ENCODE measurements at places on chromosomes 6 and 20.

DNA sequence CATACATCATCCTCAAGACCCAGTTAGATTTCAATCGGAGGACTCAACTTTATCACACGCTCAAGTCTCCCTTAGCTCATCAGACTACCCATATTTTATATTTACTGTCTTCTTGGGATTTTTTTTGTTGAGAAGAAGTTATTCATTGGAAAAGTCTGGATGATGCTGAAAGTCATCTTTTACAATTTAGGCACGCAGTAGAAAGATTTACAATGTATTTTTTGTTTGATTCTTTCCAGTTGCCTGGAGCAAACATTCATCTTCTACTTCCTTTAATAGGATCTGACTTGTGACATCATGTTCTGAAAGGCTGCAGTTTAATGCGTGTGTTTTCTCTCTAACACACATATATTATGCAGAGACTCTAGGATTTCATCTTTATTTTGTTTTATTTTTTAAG, 235.7 kb downstream of the DOK5 start:
- no peak for DNase-seq

DNA sequence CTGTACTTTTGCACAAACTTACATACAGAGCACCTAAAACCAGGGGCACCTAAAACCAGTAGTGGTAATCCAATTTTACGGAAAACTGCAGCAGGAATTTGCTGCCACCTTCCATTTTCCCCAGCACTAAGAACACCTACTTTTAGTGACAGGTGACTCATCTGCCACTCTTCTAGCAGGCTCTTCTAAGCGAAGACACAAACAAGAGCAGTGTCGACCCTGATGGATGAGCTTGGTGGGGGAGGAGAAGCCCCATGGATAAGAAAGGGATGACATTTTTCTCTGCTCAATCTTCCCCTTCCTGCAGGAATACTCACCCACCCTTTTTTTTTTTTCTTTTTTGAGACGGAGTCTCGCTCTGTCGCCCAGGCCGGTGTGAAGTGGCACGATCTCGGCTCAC, 116.9 kb downstream of the GMPR start:
- DNase-seq = no peak

DNA sequence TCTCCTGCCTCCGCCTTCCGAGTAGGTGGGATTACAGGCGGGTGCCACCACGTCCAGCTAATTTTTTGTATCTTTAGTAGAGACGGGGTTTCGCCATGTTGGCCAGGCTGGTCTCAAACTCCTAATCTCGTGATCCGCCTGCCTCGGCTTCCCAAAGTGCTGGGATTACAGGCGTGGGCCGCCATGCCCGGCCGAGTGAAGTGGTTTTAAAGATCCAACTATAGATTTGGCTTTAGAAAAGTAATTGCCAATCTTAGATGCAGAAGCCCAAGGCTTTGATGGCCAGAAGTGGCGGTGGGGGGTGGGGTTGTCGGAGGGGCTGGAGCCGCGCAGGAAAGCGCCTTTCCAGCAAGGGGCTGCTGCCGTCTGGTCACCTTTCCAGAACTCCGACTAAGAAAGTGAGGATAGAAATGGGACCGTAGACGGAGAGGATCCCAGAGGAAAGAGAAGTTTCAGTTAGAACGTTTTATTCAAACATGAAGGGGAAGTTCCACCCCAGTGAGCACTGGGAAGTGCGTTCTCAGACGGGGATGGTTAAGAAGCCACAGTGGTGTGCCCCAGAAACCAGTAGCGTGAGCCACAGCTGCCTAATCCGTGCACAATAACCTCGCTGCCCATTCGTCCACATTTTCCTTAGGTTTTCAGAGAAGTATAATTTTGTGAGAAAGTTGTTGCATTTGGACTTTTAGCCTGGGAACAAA, 69.7 kb downstream of the DLL1 start:
- DNase-seq = peak; percentile 40

- DNase-seq = no peak
Measured at GRCh38 chr20:35595456-35595855, 20.2 kb upstream of the SPAG4 start.

DNA sequence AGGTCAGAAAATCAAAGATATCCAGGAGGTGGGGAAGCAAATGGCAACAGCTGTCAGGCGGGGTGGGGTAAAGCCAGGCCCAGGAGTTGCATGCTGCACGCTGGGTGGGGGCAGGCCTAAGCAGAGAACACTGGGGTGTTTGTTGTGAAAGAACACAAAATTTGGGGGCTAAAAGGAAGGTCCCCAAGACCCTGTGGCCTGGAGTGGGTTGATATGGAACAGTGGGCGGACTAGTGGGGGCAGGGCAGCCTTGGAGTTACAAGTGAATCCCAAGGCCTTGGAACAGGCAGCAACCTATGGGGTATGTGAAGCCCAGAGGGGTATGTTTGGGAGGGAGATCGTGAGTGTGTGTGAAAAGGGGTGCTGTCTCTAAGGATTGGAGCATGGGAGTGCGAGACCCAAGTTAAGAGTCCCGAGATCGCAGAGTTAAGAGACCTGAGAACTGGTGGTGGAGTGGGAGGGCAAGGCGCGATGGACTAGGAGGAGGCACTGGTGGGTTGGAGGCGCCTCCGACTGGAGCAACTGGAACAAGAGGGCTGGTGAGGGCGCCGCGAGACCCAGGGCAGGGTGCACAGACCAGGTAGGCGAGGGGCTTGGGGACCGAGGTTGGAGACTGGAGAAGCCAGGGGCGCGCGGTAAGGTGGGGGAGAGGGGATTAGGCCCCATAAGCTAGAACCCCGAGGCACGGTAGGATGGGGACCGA, 658 bp downstream of the CUL7 start:
- peak; percentile 39 for DNase-seq

DNA sequence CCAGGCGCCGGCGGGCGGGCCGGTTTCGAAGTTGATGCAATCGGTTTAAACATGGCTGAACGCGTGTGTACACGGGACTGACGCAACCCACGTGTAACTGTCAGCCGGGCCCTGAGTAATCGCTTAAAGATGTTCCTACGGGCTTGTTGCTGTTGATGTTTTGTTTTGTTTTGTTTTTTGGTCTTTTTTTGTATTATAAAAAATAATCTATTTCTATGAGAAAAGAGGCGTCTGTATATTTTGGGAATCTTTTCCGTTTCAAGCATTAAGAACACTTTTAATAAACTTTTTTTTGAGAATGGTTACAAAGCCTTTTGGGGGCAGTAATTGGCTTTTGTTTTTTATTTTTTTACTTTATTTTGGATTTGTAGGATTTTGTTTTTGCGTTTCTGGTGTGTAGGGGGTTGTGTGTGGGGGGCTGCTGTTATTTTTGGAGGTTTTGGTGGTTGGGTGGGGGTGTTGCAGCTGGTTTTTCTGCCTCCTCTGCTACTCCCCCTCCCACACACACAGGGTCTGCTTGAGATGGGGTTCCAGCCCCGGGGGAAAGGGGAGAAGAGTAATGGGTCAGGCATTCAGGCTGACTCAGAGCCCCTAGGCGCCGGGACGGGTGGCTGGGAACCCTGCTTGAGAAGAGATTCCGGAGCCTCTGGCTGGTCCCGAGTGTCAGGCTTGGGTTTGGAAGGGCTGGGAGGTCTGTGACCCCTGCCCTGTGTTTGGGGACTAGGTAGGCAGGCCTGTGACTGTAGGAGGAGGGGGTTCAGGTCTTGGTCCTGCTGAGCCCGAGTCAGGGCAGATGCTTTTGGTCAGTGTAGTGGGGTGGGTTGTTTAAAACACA, 2.0 kb downstream of the CEBPB start:
- DNase-seq = peak; percentile 92

DNA sequence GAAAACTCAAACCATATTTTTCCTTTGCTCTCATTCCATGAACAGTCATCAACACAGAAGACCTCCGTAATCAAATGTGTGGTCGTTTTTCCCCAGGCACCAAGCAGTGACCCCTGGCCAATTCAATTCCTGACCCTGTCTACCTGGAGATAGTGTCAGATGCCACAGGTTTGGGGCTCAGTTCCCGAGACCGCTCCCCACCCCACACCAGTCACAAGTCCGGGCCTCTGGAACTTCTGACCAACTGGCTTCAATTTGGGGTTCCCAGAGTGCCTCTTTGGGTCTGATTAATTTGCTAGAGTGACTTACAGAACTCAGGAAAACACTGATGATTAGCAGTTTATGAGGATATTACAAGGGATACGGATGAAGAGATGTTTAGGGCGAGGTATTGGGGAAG, 6.0 kb downstream of the IGF2R start:
- no peak for DNase-seq

GRCh38 chr20:23381876-23382275, 19.9 kb downstream of the GZF1 start:
- DNase-seq = no peak

Data from tibial artery (tissue), 4 donors.